ENCODE measurements at places on chromosomes 12 and 14.

- DNase-seq = no peak
These were observed 18.0 kb downstream of the DEPDC4 start for GRCh38 chr12:100248886-100249285.

DNA sequence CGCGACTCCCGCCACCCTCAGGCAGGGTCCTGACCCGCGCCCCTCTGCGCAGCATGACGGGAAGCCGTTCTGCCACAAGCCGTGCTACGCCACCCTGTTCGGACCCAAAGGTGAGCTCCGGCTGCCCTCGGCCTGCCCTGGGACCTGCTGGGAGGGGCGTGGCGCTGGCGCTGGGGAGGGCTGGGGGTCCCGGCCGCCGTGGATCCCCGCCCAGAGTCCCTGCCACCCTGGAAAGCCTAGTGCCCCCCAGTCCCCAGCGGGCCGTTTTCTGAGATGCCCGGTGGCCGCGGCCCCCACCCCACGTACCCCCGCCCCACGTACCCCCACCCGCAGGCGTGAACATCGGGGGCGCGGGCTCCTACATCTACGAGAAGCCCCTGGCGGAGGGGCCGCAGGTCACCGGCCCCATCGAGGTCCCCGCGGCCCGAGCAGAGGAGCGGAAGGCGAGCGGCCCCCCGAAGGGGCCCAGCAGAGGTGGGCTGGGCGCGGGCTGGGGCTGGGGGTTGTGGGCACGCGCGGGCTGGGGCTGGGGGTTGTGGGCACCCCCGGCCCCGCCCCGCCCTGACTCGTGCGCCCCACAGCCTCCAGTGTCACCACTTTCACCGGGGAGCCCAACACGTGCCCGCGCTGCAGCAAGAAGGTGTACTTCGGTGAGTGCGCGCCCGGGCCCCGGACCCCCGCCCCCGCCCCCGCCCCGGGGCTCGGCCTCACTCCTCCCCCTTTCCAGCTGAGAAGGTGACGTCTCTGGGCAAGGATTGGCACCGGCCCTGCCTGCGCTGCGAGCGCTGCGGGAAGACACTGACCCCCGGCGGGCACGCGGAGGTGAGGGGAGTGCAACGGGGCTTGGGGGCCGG is 4.0 kb downstream of the CRIP2 start:
- DNase-seq = no peak

DNA sequence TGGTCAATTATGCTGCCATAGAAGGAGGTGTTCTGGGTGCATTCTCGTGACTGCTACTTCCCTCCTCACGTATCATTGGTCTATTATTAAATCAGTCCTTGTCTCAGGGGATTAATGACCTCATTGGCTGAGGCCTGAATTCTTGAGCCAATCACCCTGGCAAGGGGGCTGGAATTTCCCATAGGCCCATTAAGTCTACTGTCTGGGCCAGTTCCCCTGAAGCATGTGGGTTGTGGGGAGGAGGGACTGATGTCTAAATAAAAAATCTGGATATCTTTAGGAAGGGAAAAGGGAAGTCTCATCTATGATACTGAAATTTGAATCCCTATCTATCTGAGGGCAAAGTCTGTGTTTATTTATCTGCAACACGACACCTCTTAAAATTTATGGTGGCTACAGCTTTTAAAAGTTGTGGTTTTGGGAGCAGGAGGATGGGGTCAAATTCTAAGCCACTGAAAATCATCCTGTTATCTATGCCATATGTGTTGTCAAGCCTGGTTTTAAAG is 71.9 kb downstream of the DYRK2 start:
- no peak for DNase-seq

DNA sequence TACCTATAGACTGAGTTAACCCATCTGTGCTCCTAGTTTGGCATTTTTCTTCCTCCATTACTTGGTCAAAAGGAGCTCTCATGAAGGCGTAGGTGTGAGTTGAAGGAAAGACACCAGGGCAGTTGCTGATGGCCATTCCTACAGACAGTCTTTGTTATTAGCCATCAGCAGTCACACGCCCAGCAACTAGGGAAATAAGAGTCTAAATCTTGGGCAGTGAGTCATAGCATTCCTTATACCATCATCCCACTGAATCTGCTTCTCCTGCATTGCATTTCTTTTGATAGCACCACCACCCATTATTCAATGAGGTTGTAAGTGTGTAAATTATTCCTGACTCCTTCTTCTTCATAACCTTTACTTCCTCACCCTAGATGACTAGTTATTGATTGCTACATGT is 150.9 kb upstream of the IGF1 start:
- DNase-seq = no peak

DNA sequence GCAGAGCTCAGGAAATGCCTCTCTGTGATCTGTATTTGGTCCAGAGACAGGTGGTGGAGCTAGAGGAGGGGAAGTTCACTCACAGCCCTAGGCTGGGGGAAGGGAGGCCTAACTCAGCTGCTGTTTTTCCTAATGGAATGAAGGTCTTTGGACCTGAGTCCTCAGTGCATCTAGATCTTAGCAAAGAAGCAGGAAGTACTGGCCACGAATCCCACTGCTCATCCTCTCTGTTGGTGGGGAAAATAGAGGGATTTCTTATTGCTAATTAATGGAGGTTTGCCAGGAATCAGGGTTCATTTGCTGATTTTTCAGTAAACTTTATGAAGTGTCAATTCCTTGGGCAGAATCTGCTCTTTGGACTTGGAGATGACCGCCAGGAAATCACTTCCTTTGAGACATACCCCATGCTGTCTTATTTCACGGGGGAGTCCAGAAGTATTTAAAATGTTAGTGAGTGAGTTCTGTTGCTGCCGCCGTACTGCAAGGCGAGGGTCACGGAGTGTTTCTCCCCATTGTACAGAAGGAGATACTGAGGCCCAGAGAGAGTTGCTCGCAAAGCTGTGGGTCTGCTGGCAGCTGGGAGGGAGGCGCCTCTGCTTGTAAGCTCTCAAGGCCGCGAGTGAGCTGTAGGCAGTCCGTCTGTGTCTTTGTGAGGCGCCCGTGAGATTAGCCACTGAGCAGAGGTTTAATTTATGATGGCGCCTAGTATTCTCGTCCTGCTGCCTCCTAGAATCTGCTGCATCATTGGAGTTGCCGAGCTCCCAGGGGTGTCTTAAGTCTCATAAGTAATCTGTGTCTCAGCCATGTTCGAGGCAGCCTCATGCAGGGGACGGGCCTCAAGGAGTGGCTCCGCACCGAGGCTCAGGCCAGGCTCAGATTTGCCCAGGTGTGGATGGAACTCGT is 88.2 kb downstream of the TSPAN9 start:
- no peak for DNase-seq

DNA sequence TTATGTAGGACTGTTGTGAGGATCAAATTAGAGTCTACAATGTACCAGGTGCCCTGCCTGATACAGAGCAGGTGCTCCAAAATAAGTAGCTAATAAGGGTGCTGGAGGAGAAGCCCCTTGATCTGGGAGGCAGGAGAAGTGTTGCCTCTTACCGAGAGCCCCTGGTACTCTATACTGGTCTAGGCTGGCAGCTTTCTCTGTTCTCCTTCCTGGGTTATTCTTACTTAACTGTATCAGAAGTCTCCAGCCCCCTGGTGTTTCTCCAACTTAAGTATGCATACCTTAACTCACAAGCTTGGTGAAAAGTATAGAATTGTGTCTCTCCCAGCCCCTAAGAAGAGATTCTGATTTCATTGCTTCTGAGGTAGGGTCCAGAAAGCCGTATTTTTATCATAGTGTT is 254.9 kb downstream of the LRIG3 start:
- DNase-seq = no peak

DNA sequence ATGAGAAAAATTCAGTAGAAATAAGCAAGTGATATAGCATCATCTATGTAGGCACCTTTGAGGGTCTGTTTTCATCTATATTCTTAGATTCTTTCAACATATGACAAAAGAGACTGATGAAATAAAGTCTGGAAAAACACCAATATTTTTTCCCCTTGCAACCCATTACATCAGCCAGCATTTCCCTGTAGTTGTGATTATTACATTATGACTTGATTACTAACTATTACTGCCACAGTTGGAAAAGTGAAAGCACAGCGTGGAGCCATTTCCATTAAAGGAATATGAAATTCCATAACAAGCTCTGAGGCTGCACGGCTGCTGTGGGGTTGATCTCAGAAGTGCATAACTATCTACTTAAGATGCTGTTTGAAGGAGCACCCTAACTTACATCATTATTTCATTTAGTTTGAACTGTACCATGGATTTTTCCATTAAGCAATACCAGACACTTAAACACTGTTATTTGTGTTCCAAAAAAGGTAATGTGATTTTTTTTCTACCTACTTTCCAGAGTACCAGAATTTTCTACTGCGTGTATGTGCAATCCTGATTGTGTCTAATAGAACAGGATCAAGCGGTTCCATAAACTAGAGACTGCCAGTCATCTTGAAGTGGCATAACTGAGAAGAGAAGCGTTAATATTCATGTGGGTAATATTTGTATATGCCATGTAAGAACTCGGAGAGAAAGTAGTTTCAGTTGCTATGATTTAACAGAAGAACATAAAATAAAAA is 405.5 kb downstream of the MDGA2 start:
- no peak for DNase-seq

DNA sequence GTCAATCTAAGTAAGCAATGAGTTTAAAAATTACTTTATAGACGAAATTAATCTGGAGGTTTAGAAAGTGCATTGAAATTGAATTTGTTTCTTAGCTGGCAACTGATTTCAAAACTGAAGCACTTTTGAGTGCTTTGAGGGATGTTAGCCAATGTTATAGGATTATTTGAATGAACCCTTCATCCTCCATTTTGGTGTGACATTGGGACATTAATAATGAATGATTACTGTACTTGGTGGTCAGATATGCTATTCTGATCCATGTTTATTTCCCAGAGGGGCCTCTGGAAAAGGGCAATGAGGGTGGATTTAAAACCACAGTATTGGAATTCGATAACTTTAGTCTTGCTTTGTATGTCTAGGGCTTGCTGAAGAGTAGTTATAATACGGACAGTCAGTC is 183.2 kb downstream of the AKAP6 start:
- DNase-seq = no peak

Data from NCI-H2081 treated with DMSO at 0.1 percent for 48 hours (cell line).